ENCODE measurements at places on chromosomes 7 and 10.

GRCh38 chr10:103416436-103417147, 20.2 kb downstream of the PDCD11 start:
- DNase-seq: no peak

DNA sequence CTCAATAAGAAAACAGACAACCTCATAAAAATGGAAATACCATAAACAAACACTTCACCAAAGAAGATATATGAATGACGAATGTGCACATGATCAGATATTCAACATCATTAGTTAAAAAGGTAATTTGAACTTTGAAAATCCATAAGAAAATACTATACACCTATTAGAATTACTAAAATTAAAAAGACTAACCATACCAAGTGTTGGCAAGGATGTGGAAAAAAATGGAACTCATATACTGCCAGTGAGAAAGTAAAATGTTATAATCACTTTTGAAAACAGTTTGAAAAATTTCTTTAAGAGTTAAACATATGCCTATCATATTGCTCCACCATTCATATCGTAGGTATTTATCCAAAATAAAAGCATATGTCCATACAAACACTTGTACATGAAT, 37.1 kb downstream of the EBLN1 start:
- no peak for DNase-seq

GRCh38 chr7:28293527-28293835, 112.9 kb upstream of the JAZF1 start:
- DNase-seq: no peak

DNA sequence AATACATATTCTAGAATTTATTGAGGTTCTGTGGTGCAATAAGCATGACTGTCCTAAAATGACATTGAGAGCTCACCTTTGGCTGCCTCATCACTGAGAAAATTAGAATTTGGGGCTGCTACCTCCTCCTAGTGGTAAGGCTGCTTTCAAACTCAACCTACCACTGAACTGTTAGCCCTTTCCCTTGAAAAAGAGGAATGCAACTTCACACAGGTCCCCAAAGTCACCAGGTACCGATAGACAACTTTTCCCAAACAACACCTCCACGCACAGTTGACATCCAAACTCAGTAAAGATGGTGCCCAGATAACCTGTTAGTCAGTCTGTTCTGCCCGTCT, 75.9 kb upstream of the SCIN start:
- DNase-seq: no peak

- no peak for DNase-seq
These were observed 457.4 kb upstream of the GALNT17 start for GRCh38 chr7:70674571-70675010.

DNA sequence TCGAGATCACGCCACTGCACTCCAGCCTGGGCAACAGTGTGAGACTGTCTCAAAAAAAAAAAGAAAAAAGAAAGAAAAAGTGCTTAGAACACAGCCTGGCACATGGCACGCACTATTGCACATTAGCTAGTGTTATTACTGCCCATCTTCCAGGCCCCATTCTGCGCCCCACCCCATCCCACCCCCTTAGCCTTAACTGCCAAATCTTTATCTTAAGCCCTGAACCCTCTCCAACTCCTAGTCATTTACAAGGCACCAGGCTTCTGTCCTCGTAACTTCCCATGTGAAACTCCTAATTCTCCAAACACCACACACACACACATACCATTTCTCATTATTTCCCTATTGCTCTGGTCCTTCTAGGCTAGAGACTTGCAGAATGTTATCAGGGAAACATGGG, 4.8 kb downstream of the FRAT2 start:
- DNase-seq: no peak

- DNase-seq: no peak
These were observed 84.7 kb downstream of the PALS2 start for GRCh38 chr7:24657980-24658379.

GRCh38 chr10:89785095-89785494, 83.7 kb downstream of the KIF20B start:
- no peak for DNase-seq

DNA sequence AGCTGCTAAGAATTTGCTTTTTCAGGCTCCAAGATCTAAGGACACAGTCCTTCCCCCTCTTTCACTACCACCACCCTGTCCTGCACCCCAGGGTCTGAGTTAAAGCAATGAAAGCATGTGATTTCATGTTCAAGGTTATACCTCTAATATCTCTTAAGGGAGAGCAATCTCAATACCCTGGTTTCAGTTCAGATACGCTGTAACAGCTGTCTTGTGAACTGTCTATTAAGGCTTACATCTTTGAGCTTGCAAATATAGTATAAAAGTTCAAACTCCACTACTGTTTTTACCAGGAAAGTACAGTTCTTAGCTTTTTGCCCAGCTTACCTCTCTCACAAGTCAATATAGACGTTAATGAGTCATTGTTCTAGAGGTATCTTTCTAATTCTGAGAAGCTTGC, 2.6 kb downstream of the CPVL start:
- DNase-seq: no peak

GRCh38 chr10:67802767-67803538, 35.0 kb downstream of the DNAJC12 start:
- DNase-seq: no peak

DNA sequence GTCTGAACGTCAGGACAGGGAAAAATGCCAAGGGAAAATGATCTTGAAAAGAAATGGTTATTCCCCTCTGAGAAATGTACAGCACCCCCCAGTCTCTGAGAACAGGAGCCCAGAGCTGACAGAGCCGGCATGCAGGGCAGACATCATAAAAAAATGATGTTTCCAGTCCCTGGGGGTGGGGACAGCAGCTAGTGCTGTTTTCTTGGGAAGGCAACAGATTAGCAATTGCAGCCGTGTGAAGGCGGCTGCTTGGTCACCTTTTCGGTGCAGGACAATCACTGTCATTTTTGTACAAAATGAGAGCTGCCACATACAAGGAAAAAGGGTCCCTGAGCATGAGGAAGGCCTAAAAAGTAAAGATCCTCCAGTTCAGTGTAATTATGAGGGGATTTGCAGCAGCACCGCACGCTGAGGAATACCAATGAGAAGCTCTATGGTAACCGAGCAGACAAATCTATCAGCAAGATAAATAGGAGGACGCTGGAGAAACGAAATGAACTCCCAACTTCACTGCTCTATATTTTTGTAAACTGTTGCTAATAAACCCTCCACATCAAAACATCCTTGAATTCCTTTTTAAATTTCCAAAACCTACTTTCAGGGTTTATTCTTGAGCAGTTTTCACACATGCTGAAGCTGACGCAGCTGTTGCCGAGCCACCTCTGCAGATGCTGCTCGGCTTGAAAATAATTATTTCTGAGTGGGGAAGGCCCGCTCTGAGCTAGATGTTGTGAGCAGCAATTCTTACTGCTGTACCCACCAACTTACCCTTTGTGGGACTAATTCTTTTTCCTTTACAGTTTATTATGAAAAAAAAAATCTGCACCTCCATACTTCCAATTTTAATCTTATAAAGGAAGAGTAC, 98.2 kb upstream of the NEBL start:
- DNase-seq: no peak

DNA sequence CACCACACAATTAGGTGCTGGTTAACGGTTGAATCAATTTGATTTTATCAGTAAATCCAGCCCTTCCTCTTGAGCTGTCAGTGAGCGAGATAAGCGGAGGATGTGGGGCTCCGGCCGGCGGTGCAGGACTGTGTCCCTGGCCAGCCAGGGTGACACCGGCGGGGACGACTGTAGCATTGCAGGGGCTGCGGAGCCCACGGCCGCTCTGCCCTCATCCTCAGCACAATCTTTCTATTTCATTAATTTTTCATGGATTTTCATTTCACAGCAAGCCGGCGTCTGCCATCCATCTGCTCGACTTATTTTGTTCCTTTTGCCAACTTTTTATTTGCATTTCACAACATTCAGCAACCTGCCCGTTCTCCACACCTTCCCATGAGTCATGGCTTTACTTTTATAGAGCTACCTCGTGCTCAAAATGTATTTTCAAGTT, 4.7 kb downstream of the ADARB2 start:
- no peak for DNase-seq

- DNase-seq: no peak
These were observed 617.9 kb upstream of the MKI67 start for GRCh38 chr10:128744092-128744491.

- no peak for DNase-seq
These were observed 306.6 kb downstream of the CAMK1D start for GRCh38 chr10:12655940-12656339.

GRCh38 chr10:22617516-22617915, 96.9 kb downstream of the PIP4K2A start:
- no peak for DNase-seq

- no peak for DNase-seq
These were observed 32.3 kb upstream of the LYZL1 start for GRCh38 chr10:29256586-29256985.

All from HS-27A (cell line).